ENCODE measurements at places on chromosomes 4 and X.
A peak's percentile ranks its signal among the peaks of the same experiment; 100 is the strongest.

DNA sequence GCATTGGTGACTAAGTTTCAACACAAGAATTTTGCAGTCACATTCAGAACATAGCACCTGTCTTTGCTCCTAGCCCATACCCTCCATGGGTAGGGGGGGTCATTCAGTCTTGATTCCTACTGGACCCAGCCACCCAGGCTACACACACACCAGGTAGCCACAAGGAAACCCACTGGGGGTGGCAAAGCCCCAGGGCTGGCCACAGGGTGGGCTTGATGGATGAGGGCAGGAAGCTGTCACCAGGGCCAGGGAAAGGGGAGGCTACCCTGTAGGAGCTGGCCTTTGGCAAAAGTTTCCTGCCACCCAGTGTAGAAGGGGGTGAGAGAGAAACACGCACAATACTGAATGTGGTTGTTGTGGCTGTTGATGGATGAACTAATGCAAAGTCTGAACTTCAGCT lies 74.5 kb upstream of the NKX1-1 start:
- no peak for DNase-seq

GRCh38 chrX:151688695-151689094 lies 6.6 kb upstream of the PRRG3 start:
- no peak for DNase-seq

DNA sequence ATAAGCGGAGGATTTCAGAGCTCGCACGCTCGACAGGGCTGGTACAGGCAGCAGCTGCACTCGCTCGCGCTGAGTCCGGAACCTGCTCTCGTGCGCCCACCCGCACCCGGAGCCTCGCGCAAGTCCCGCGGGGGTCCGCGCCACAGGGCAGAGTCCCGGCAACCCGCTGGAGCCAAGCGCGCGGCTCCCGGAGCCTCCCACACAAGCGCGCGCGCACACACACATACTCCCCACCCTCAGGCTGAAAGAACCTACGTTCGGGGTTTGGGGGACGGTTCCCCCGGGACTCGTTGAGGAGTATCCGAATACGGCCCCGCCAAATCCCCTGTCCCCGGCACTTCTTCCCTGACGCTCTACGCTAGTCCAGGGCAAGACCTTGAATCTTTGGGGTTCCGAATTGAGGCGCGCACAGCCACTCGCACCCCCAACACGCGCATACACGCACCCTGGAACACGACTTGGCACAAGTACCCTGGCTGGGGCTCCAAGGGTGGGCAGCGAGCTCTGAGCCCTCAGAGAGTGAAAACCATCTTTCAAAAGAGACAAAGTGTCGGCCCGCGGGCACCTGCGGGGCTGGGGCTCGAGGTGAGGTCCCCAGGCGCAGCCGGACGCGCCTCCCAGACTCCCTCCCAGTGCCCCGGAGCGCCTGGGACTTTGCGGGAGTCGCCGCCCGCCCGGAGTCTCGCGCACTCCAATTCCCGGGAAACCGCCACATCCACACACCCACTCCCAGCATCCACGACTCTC lies 952 bp downstream of the ANOS1 start:
- no peak for DNase-seq

DNA sequence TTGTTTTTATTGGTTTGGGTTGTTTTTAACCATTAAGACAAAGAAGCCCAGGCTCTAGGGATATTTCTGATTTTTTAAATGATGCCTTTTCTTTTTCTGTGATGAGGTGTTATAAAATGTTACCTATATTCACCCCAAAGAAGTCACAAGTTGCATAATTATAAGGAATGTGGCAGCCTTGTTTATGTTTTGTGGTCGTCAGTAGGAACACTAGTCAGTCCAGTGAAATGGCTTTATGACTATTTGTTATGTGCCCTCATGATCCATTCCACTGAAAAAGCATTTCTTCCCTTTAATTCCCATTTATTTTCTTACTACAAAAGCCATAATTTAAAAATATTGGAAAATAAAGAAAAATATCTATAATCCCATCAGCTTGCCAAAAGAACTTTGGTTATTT lies 34.4 kb downstream of the CC2D2A start:
- DNase-seq = no peak

DNA sequence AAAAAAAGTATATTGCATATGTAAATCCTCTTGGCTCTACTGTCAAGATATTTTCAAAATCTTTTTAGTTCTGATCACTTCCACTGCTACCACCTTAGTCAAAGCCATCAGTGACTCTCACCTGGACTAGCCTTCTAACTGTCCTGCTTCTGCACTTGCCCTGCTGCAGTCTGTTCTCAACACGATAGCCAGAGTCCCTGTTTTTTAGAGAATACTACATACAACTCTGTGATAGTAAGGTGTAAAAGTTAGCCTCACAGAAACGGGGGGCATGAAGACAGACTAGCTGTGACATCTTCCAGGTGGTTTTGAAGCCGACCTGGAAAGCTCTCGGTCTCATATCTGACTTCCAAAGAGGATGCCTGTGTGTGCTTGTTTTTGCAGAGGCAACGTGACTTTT lies 24.7 kb downstream of the EIF2S3 start:
- DNase-seq = no peak

DNA sequence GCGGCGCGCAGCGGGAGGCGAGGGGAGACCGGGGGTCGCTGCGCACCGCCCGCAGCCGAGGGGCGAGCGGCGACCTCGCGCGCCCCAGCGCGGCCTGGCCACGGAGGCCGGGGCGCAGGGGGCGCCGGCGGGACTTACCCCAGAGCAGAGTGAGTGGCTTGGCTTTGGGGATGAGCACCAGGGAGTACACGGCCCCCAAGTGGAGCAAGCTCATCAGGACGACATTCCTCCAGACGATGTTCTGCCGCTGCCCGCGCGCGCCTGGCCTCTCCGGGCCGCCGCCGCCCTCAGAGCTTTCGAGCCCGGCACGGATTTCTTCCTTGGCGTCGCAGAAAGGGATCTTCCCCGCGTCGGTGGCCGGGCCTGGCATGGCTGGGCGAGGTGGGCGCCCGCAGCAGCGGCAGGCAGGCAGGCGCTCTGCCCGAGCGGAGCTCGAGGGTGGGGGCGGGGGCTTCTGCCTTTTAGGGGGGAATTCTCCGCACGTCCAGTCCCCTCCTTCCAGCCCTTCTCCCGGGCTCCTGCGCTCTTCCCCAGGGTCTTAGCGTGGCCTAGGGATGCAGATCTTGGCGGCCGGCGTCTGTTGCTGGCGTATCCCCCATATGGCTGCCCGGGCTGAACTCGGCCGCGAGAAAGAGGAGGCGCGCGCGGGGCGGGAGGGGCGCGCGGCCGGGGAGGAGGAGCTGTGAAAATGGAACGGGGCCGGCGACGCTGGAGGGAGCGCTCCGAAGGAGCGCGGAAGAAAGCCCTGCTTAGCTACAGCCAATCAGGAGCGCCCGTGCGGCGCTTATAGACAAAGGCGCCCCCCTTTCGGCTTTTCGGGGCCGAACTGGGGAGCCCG lies at the start of gene SCD5:
Gene SCD5, minus strand, starts transcription at position 629 of the 838 bp plus-strand sequence. Its CDS starts 259 bp downstream, at position 370.
- peak; percentile 80 for DNase-seq

Data from NAMALWA (cell line).